ENCODE measurements at places on chromosomes 6 and 20.
A peak's percentile ranks its signal among the peaks of the same experiment; 100 is the strongest.

GRCh38 chr20:15267935-15268334 is 930.5 kb upstream of the FLRT3 start:
- DNase-seq, result no peak

- DNase-seq, result no peak
Measured at GRCh38 chr20:35583636-35584560, 31.7 kb upstream of the SPAG4 start.

DNA sequence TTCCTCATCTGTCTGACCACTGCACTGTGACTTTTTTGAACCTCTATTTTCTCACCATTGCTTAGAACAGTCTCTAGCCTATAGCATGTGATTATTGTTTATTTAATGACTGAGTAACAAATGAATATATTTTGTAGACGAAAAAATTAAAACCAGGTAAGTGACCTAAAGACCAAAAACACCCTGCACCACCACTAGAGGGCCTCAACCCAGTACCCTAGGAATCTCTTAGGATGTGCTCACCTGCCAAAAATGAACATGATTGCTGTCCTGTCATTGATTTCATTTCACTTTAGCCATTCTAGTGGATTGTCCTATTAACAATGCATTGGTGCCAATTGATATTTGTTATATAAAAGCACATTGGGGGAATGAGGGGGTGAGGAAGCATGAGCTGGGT is 199.1 kb downstream of the COL9A1 start:
- no peak for DNase-seq

DNA sequence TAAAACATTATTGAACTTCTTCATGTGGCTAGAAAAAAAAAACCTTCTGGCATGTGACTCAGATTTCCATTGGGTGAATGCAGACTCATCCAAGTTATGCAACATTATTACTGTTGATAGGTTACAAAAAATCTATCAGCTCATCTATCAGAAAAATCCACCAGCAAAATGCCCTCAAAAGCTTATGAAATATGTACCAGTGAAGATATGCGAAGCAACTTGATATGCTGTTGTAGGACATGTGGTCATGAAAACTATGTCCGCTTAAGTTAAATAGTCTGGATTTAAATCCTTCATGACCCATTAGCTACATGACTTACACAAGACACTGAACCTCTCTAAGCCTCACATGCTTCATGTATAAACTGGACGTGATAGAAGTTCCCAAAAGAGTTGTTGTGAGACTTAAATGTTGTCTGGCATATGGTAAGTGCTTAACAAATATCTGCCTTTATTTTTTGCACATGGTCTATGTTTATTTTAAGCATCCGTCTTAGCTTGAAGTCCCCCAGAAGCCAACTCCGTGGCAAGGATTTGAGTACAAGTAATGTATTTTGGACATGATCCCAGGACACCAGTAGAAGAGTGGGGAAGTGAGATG is 12.5 kb upstream of the BFSP1 start:
- no peak for DNase-seq

DNA sequence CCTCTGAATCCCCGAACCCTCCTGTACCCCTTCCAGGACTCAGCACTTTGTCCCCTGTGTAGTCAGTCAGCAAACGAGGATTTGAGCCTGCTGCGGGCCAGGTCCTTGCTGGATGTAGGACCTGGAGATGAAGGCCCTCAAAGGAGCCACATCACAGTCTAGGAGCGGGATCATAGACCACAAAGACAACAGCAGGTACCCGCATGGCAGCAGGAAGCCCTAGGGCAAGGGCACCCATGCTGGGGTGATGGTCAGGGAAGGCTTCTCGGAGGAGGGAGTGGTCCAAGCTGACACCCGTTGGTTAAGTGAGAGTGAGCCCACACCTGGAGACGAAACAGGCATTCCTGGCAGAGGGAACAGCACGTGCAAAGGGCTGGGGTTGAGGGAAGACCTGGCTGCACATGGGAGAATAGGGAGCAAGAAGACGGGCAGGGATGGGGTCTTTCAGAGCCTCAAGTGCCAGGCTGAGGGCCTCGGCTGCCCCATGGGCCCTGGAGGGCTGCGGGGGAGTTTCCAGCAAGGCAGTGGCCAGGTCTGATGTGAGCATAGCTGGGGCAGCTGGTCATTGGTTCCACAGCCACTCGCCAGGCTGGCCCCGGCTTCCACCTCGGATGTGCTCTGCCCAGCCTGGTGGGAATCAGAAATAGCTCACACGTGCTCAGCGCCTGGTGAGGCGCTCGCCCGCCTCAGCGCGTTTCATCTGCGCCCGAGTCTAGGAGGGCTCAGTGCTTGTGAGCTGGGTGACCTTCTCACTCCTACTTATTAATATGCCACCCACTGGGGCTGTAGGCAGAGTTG is 15.0 kb downstream of the DLGAP4 start:
- no peak for DNase-seq

- no peak for DNase-seq
Measured at GRCh38 chr6:132209351-132209750, 191.9 kb downstream of the MOXD1 start.

GRCh38 chr6:143149771-143150170 is 89.1 kb downstream of the AIG1 start:
- no peak for DNase-seq

DNA sequence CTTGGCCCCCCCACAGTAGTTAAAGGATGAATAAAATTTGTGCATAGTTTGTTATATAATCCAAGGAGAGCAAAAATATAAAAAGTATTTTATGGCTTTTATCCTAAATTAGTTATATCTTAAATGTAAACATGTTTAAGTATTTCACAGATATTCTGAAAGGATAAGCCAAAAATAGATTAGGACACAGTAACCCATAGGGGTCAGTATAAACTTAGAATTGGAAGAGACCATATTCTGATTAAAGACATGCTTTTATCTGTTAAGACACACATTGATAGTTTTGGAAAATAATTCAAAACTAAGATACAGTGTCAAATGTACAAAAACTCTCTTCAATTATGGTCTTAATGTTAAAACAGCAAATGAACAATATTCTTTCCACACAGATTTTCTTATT is 4.5 kb upstream of the SERINC1 start:
- no peak for DNase-seq

DNA sequence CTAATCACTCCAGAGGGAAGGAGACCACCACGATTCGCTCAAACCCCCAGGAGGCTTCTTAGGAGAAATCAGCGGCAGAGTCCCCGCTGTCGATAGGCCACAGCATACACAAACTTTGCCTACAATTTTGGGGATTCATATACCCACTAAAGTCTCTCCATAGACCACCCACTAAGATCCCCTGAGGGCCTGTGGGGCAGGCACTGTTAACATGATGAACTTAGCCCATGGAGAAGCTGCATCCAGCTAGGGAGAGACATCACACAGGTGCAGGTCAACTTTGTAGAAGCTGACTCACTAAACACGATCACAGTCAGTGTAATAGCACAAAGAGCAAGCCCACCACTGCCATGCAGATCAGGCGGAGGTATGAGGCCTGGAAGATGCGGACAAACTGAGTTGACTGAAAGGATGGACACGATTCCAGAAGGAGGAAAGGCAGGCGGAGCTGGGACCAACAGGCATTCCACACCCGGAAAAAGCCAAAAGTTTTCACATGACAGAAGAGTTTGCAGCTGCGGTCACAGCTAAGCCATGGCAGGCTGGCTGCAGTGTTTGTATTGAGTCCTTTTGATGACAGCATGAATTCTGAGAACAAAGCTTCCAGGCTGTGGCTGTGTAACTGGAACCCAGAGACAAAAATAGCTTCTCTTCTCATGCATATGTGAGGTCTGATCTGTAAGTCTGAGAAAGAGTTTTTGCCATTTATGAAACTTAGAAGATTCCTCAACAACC is 75.7 kb upstream of the QKI start:
- no peak for DNase-seq

DNA sequence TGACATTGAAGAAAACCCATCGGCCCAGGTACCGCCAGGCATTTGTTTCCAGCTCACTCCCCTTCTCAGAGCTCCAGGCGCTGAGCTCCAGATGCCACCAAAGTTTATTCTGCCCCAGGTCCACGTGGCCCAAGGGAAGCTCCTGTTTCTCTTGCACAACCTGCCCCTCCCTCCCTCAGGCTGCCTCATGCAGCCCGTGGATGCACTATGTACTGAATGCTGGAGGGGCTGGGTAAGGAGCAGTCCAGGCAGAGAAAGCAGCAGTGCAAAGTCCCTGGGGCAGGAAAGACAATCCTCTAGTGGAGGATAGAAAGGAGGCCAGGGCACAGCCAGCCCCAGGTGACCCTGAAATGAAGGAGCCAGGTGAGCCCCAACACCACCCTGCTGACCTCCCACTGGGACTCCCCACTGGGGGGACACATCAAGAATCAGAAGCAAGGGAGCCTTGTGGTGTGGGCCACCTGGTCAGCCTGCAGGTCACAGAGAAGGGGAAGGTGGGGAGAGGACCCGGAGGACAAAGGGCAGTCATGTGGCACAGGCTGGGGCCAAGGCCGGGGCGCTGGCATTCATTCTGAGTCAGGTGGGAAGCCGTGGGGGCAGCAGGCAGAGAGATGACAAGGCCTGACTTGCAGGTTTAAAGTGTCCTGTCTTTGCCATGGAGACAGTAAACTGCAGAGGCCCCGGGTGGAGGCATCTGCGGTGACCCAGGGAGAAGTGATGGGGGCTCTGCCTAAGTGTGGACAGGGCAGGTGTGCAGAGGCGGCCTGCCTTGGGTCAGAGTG is 230.1 kb downstream of the PREX1 start:
- DNase-seq, result no peak

DNA sequence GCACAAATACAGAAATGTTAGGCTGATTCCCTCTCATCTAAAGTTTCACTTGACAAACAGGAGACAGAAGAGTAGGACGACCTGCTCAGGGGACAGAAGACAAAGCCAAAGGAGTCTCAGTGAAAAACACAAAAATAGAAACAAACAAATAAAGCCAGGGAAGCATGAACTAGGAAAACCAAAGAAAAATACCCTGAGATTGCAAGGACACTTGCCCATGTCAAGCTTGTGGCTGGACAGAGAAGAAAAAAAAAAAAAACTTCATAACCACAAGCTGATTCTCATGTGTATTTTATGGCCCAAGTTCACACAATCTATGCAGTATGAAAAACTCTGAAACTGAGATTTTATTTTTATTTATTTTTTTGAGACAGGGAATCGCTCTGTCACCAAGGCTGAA is 85.6 kb upstream of the BEND6 start:
- DNase-seq, result no peak

GRCh38 chr6:147941143-147941542 is 401.5 kb upstream of the SASH1 start:
- DNase-seq, result no peak

- DNase-seq, result no peak
Measured at GRCh38 chr20:58822748-58823730, 27.7 kb downstream of the GNAS-AS1 start.

- no peak for DNase-seq
Measured at GRCh38 chr6:31661262-31662123, 915 bp upstream of the C6orf47 start.

- no peak for DNase-seq
Measured at GRCh38 chr6:46052479-46052878, 36.8 kb upstream of the CLIC5 start.

- DNase-seq, result no peak
Measured at GRCh38 chr6:134340179-134340975, 22.5 kb upstream of the SGK1 start.

DNA sequence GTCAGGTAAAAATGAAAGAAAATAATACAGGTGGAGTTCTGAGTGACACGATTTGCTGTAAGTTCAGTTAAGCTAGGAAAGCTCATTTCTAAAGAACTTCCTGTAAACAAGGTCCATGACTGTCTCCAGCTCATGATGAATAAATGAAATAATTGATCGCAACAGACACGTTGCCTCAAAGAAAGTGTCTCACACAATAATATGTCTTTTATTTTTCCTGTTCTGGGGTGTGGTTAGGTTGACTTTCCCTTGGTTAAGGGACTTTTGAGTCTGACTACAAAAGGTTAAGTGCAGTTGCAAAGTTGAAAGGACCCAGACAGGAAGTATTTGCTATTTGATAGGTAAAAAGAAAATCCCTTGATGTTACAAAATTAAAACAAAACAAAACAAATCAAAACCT is 304.2 kb upstream of the PRDM1 start:
- DNase-seq, result no peak

- DNase-seq, result peak; percentile 46
Measured at GRCh38 chr6:53651764-53652401, 13.7 kb downstream of the KLHL31 start.

GRCh38 chr20:2596673-2597279 is 55.7 kb upstream of the NOP56 start:
- no peak for DNase-seq

GRCh38 chr20:23141450-23142161 is 55.5 kb upstream of the CD93 start:
- no peak for DNase-seq

DNA sequence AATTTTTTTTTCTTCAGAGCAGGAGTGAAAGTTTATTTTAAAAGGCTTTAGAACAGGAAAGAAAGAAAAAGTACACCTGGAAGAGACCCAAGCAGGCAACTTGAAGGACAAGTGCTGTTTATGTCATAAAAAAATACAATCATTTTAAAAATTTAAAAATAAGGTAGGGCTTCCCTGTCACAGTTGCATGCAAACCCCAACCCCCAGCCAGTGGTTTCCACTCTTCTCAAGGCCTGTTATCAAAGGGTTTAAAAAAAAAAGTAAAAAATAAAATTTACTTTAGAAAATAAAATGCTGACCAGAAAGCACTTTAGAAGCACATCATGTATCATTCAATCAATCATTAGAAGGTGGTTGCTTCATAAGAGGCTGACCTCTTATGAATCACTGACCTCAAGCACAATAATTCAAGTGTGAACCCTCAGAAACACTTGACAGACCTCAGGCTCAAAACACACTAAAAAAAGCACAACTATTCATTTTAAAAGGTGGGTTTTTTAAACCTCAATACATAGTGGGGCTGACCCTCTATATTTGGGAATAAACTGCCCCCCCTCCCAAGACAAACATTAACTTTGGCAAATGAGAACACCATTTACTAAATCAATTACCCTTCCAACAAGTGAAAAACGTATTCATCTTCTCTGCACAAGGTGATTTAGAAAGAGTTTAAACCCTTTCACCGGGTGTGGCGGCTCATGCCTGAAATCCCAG is 15.6 kb downstream of the ILRUN start:
- DNase-seq, result no peak

GRCh38 chr6:79084693-79085092 is 6.6 kb upstream of the PHIP start:
- no peak for DNase-seq

GRCh38 chr6:24408719-24409410 is 6.1 kb downstream of the MRS2 start:
- DNase-seq, result no peak

DNA sequence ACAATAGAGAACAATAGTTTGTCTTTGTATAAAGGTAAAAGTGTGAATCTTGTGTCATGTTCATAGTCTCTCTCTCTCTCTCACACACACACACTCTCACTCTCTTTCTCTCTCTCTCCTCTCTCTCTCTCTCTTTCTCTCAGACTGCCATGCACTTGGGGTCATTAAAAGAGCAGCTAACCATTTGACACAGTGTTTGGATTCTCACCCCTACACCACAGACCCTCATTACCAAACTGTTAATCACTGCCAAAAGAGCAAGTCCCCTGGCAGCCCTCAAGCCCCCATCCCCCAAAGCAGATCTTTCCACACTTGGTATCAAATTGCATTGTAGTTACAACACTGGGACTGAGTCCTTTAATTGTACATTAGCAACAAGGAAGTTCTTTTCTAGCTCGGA is 305.8 kb upstream of the RSPO3 start:
- no peak for DNase-seq

GRCh38 chr20:61345656-61346055 is 93.6 kb downstream of the CDH4 start:
- DNase-seq, result no peak

- DNase-seq, result no peak
Measured at GRCh38 chr6:131223416-131223815, 88.1 kb downstream of the AKAP7 start.

- DNase-seq, result no peak
Measured at GRCh38 chr6:53015486-53015885, 20.4 kb upstream of the GSTA4 start.

- peak; percentile 14 for DNase-seq
Measured at GRCh38 chr6:137033828-137034227, 10.9 kb downstream of the IL20RA start.

All from stimulated activated CD8-positive, alpha-beta memory T cell treated with anti-CD3 and anti-CD28 coated beads, Interleukin-7, amount 100 ng/mL, for 1 hour (primary cell).